ENCODE measurements at places on chromosomes 5 and 9.
A peak's percentile ranks its signal among the peaks of the same experiment; 100 is the strongest.

- DNase-seq: no peak
Measured at GRCh38 chr5:107783551-107783950, 112.8 kb upstream of the EFNA5 start.

DNA sequence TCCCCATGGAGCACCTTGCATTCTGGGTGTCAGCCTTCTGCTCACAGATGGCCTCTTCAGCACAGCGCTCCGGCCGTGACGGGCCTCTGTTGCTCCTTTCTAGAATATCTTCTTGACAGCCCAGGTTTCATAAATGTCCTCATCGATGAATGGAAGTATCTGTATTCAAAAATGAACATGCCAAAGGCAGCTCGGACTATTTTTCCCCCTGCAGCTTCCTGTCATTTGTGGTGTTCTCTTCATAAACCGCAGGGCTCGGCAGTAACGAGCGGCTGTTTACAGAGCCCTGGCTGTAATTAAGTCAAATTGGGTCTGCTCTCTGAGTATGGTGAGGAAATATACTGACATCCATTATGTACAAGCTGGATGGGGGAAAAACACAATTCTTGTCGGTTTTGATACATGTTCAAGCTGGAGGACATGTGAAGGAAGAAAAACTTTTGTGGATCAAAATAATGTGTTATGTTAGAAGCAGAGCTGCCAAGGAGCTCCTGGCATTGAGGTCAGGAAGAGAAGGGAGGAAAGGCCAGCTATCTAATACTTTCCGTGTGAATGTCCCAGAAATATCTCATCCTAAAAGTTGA lies 154.1 kb upstream of the CD180 start:
- peak; percentile 38 for DNase-seq

GRCh38 chr9:83588256-83588655 lies 34.7 kb upstream of the IDNK start:
- no peak for DNase-seq

GRCh38 chr9:32579706-32580331 lies 6.9 kb upstream of the NDUFB6 start:
- DNase-seq: peak; percentile 82

DNA sequence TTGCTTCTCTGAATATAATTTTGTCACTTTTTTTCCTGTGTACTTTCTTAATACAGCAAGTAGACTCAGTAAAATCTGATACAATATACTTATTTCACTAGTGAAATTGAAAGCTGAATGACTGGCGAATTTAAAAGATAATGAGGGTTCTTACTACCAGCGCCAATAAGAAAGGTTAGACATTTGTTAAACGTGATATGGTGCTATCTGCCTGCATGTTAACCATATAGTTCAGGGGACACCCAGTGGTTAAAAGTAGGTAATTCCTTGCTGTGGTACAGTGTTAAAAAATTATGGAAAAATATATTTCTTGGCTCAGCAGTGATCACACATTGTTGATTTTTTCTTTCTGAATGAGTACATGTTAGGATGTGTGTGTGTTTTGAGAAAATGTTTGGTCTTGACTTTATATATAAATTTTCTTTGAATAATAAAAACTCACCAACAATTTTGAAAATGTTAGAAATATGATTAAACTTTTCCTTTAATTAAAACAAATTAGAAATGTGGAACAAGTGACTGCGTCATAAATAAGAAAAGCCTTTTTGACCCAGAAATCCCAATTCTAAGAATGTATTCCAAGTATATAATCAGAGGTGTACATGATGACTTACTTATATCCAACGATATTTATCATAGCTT lies 25.8 kb downstream of the CAST start:
- peak; percentile 44 for DNase-seq

- no peak for DNase-seq
Measured at GRCh38 chr9:89168901-89169813, 9.5 kb downstream of the SHC3 start.

DNA sequence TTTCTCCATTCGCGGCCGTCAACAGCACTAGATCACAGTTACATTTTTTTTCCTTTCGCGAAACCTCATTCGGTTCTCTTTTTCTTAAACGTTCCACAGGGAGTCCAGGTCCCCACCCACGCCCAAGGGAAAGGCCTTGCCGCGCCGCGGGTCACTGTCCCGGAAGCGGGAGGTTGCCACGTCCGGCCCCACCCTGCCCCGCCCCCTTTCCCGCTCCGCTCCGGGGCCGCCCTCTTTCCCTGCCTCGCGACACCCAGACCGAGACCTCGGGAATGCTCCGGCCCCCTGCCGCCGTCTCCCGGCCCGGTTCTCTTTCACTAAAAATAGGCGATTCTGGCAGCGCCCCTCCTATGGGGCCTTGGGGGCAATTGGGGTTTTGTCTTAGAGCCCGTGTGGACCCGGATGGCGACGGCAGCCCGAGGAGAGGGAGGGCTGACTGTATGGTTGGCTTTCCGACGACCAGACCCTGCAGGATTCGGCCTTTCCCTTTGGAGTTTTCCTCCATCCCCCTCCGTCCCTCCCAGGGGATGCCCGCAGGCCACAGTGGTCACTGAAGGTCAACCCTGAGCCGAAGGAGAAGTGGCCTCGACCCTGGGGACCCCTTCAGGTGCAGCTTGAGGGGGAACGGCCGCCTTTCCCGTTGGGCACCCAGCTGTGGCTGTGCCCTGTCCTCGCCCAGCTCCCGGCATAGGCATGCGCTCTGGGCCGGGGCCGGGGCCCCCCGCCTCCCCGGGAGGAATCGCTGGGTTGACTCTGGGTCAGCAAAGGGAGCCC lies 2.8 kb upstream of the RACK1 start:
- DNase-seq: peak; percentile 72

- no peak for DNase-seq
Measured at GRCh38 chr5:71701407-71701806, 17.7 kb upstream of the CARTPT start.

- DNase-seq: no peak
Measured at GRCh38 chr9:84301851-84302250, 38.7 kb downstream of the SLC28A3 start.
